ENCODE measurements at places on chromosomes 3 and 15. TPM values are rescaled to one million over a fixed set of nuclear protein-coding genes. Genes with fewer than 3 reads are reported as not detected.

CRABP1 gene
- total RNA-seq: not detected

GHSR gene
- not detected for total RNA-seq

IQCF5 gene
- total RNA-seq: not detected

ARGFX gene
- total RNA-seq: not detected

ECE2 gene
- total RNA-seq: not detected

C15orf62 gene
- total RNA-seq: 1.0 TPM

NMNAT3 gene
- 1.1 TPM for total RNA-seq

PLSCR5 gene
- total RNA-seq: not detected

SQOR gene
- 128 TPM for total RNA-seq

CYP19A1 gene
- not detected for total RNA-seq

FAM81A gene
- total RNA-seq: not detected

FAM3D gene
- total RNA-seq: 0.51 TPM

ANKUB1 gene
- total RNA-seq: not detected

SLC6A20 gene
- total RNA-seq: not detected

TYRO3 gene
- total RNA-seq: 5.0 TPM

MKRN3 gene
- total RNA-seq: 0.88 TPM

SLC22A13 gene
- 0.19 TPM for total RNA-seq

CHRNA3 gene
- not detected for total RNA-seq

STRC gene
- not detected for total RNA-seq

WDR93 gene
- not detected for total RNA-seq

All from dermis blood vessel endothelial cell (primary cell).